Fibroblast of lung (primary cell): ENCODE measurements at places on chromosomes 16 and 17.
A peak's percentile ranks its signal among the peaks of the same experiment; 100 is the strongest.

- DNase-seq: no peak
Measured at GRCh38 chr16:55529018-55529417, 20.1 kb downstream of the LPCAT2 start.

- DNase-seq: no peak
Measured at GRCh38 chr17:41308251-41308917, 725 bp downstream of the KRTAP16-1 start.

GRCh38 chr17:72560303-72561247 lies 439.8 kb downstream of the SOX9 start:
- DNase-seq: peak; percentile 57

GRCh38 chr16:12526515-12526914 lies 277.2 kb downstream of the CPPED1 start:
- no peak for DNase-seq
